ENCODE measurements at places on chromosomes 12 and 14.
A peak's percentile ranks its signal among the peaks of the same experiment; 100 is the strongest.

GRCh38 chr14:72332046-72332445 lies 399.8 kb downstream of the RGS6 start:
- DNase-seq: no peak

DNA sequence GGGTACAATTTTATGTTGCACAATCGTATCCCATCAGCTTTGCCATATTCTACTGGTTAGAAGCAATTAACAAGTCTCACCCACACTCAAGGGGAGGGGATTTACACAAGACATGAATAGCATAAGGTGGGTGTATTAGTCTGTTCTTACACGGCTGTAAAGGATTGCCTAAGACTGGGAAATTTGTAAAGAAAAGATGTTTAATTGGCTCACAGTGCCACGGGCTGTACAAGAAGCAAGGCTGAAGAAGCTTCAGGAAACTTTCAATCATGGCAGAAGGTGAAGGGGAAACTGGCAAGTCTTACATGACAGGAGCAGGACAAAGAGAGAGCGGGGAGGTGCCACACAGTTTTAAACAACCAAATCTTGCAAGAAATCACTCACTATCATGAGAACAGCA lies 231.8 kb upstream of the AMIGO2 start:
- DNase-seq: no peak

- no peak for DNase-seq
These were observed 43.1 kb upstream of the ATF7IP start for GRCh38 chr12:14322403-14322802.

GRCh38 chr12:6946033-6946919 lies 2.5 kb downstream of the C12orf57 start:
- DNase-seq: no peak

GRCh38 chr12:20280515-20280914 lies 87.8 kb upstream of the PDE3A start:
- DNase-seq: no peak

- peak; percentile 7 for DNase-seq
These were observed 35.3 kb upstream of the INF2 start for GRCh38 chr14:104654119-104654518.

DNA sequence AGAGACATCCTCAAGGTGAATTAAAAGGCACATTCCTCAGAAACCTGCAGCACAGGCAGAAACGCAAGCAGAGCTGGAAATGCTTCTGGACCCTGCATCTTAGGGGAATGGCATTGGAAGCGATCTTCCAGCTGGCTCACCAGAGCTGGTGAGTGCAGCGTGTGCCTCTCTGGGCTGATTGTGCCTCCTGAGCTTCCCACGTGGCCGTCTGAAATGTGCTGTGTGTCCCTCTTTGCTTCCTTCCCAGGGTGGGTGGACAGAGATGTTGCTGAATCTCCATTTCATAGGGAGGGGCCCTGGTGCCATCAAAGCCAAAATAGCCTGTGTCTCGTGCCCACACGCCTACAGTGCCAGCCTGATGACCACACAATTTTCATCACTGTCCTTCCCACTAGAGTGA lies 34.3 kb upstream of the TMEM132D start:
- DNase-seq: no peak

GRCh38 chr12:68310370-68310769 lies 21.8 kb downstream of the MDM1 start:
- DNase-seq: peak; percentile 56

DNA sequence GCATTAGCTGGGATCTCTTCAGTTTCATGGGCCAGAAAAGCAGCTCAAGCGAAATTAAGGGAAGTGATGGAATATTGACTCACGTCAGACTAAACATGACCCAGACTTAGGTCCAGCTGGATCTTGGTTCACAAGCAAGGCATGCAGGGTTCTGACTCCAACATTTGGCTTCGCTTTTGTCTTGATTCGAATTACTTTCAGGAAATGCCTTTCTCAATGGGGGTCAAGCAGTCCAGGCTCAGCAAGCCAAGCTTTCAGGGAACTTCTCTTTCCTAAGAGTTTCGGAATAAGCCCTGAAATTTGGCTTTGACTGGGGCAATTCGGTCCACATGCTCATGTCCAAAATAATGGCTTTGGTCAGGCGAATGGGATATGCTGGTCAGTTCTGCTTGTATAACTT lies 678.7 kb upstream of the TMEM132C start:
- peak; percentile 59 for DNase-seq

- DNase-seq: no peak
These were observed 6.7 kb upstream of the KCNH5 start for GRCh38 chr14:63051992-63052391.

- no peak for DNase-seq
These were observed 6.2 kb downstream of the CRADD start for GRCh38 chr12:93683410-93683809.

Measured in AG20443 (cell line).